ENCODE measurements at places on chromosomes 11 and 22.

DNA sequence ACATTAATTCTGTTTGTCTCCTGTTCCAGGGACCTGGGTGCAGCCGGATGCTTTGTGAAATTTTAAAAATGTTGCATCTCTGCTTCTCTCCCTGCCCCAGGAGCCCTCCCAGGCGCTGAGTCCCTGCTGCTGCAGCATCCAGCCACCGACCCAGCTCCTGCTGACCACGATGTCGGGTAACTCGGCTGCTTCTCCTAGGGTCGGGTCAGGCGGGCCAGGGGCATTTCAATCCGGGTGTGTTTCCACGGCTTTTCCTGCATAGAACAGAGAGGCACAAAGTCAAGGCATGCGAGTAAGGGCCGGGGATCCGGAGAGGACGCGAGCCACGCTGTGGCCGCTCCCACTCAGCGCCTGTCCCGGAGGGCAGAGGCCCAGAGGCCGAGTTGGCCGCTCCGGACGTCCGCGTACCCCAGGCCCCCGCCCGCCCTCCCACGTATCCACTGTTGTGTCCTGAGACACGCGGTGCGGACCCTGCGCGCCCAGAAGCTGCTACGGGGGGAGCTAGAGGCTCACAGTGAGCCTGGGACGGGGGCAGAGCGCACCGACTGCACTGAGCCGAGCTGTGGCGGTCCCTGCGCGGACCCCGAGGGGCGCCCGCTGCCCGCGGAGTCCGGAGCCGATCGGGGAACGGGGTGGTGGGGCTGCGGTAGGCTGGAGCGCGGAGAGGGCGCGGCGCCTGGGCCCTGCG lies at the start of gene POU2AF3:
POU2AF3 (plus strand) TSS at position 134 of the 688 bp plus-strand sequence; CDS start at position 170, 36 bp downstream.
- DNase-seq, result no peak
- no peaks in the 10 kb centered on the region for H3K27me3 ChIP-seq
- H3K4me1 ChIP-seq, result peaks cover 27% of the 10 kb centered on the region
- H3K27ac ChIP-seq, result peak within 1 kb of the TSS; percentile 73
- H3K4me3 ChIP-seq, result peak within 1 kb of the TSS; percentile 87
- H3K36me3 ChIP-seq, result no peaks in the 10 kb centered on the region

GRCh38 chr11:61609980-61610366 lies 29.1 kb upstream of the SYT7 start:
- H3K27ac ChIP-seq, result no peak overlapping the region
- H3K27me3 ChIP-seq, result peaks cover 3% of the 10 kb centered on the region
- H3K4me1 ChIP-seq, result no peaks in the 10 kb centered on the region
- DNase-seq, result peak; percentile 29

DNA sequence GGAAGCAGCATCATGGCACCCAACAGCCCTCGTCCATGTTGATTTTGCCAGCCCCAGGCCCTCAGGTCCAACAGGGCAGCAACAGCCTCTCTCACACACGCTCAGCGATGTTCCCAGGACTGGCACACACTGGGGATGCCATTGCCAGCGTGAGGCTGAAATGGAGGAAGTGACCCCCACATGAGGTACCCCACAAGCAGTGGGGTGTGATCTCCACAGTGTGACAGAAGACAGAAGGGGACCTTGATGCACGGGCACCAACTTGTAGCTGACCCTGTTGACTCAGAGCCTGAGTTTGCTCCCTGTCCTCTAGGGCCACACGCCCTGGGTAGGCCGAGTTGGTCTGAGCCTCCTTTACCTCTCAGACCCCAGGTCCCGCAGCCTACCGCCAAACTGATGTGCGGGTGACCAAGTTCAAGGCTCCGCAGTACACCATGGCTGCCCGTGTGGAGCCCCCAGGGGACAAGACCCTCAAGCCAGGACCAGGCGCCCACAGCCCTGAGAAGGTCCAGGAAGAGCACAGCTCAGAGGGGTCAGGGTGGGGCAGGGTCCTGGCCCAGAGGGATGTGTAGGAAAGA lies 6.2 kb downstream of the SCGB1C1 start:
- H3K36me3 ChIP-seq, result no peaks in the 10 kb centered on the region
- DNase-seq, result no peak
- H3K4me3 ChIP-seq, result no peak overlapping the region

DNA sequence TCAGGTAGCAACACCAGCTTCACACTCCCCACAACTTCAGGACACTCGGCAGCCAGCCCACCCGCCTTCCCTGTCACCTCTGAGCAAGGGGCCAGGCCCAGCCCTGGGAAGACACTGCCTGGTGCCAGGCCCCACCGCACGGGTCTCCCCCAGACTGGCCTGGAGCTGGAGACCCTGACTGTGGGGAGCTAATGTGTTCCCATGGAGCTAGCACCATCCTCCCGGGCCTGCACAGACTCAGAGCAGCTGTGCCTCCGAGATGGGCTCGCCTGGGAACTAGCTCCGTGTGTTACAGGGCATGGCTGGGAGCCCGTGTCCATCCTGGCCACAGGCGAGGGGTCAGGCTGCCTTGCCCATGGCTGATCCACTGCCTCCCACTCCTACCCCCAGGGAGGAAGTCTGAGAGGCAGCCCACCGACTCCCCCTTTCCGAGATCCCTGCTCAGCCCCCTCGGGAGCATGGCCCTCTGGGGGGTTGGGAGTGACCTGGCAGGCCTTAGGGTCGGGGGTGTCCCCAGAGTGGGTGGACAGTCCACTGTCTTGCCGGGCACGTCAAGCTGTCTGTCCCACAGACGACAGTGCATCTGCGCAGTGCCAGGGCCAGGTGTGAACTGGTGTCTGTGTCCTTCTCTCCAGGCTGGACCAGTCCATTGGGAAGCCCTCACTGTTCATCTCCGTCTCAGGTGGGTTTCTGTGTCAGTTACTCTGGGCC lies 76.7 kb upstream of the KCNQ1OT1 start:
- H3K4me1 ChIP-seq, result peaks cover 50% of the 10 kb centered on the region
- H3K36me3 ChIP-seq, result no peaks in the 10 kb centered on the region
- H3K4me3 ChIP-seq, result no peak overlapping the region
- no peak overlapping the region for H3K27ac ChIP-seq

DNA sequence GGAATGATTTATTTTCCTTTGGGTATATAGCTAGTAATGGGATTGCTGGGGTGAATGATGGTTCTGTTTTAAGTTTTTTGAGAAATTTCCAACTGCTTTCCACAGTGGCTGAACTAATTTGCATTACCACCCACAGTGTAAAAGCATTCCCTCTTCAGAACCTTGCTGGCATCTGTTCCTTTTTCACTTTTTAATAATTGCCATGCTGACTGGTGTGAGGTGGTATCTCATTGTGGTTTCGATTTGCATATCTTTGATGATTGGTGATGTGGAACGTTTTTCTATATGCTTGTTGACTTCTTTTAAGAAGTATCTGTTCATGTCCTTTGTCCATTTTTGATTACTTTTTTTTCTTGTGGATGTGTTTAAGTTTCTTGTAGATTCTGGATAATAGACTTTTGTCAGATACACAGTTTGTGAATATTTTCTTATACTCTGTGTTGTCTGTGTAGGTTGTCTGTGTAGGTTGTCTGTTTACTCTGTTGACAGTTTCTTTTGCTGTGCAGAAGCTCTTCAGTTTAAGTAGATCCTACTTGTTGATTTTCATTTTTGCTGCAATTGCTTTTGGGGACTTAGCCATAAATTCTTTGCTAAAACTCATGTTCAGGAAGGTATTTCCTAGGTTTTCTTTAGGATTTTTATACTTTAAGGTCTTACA lies 291.8 kb upstream of the DDI1 start:
- H3K4me3 ChIP-seq, result no peak overlapping the region
- no peaks in the 10 kb centered on the region for H3K27me3 ChIP-seq
- no peaks in the 10 kb centered on the region for H3K36me3 ChIP-seq
- no peak overlapping the region for H3K27ac ChIP-seq
- H3K4me1 ChIP-seq, result no peaks in the 10 kb centered on the region

DNA sequence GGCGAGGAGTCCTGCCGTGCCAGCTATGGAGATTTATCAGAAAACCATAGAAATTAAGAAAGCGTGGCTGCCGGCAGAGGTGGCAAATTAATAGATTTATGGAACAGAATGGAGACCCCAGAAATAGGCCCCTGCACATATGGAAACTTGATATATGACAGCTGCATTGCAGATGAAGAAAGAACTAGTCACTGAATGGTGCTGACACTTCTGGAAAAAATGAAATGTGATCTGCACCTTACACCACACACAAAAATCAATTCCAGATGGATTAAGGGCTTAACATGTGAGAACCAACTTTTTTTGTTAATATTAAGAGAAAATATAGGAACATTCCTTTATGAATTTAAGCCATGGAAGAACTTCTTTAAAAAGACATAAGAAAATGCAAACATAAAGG lies 40.3 kb upstream of the TSKU start:
- no peak overlapping the region for H3K4me3 ChIP-seq
- no peaks in the 10 kb centered on the region for H3K36me3 ChIP-seq
- peaks cover 27% of the 10 kb centered on the region for H3K4me1 ChIP-seq
- H3K27ac ChIP-seq, result no peak overlapping the region
- no peak for DNase-seq
